ENCODE measurements at places on chromosomes 3 and 15.

- no peak for DNase-seq
Observed at GRCh38 chr3:14810801-14811661, 7.7 kb upstream of the FGD5 start.

DNA sequence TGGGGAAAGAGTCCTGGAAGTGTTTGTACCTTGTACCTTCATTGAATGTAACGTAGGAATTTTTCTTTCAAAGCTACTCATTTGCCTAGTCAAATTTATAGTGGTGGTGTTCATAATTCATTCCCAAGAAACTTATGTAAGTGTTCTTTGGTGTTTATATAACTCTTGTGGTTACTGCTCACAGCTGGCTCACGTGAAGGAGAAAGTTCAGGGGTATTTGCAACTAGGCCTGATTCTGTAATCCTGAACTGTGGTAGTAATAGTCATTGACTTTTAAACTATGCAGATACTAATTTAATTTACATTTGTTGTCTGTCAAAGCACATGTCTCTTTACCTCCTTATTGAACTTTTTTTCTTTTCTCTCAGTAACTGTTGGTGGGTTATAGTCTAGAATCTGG is 50.5 kb upstream of the TEX264 start:
- no peak for DNase-seq

GRCh38 chr15:89814112-89814742 is 425 bp downstream of the ANPEP start:
- no peak for DNase-seq

DNA sequence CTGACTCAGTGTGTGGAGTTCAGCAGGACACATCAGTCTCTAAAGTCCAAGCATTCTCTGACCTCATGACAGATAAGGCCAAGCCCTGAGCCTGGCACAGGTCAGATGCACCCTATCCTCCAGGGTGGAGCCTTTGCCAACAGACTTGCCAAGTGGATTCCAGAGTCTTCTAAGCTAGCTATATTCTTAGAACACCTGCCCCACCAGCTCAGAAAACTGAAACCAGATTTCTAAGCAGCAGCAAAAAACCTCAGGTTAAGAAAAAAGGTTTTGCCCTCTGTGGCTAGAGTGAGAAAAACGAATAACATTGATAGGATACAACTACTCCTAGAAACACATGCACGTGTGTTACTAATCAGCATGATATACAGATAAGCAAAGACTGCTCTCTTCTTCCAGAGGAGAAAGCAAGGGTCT is 11.6 kb downstream of the RMDN3 start:
- no peak for DNase-seq

DNA sequence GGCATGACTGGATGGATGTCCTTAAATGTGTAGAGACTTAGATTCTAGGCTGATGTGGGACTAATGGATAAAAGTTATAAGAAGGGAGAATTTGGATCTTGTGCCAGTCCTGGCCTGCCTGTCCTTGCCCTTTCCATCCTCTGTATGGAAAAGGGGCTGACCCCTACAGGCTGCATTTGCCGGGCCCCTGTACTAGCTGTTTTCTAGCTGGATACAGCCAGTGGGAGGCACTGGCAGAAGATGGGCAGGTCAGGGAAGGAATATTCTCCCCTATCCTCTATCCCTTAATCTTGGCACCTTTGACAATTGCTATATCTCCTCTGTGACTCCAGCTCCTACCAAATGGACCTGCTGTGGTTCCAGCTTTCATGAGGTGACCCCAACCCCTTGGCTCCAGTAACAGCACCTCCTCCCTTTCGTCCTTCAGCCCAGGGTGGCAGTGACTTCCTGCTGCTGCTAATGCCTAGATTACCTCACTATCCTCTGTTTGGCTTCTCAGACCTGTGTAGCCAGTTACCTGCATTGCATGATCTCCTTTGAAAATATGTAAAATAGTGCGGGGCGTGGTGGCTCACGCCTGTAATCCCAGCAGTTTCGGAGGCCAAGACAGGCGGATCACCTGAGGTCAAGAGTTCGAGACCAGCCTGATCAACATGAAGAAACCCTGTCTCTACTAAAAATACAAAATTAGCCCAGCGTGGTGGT is 6.2 kb upstream of the TNFAIP8L3 start:
- no peak for DNase-seq

GRCh38 chr15:92400980-92401787 is 7.5 kb downstream of the ST8SIA2 start:
- no peak for DNase-seq

DNA sequence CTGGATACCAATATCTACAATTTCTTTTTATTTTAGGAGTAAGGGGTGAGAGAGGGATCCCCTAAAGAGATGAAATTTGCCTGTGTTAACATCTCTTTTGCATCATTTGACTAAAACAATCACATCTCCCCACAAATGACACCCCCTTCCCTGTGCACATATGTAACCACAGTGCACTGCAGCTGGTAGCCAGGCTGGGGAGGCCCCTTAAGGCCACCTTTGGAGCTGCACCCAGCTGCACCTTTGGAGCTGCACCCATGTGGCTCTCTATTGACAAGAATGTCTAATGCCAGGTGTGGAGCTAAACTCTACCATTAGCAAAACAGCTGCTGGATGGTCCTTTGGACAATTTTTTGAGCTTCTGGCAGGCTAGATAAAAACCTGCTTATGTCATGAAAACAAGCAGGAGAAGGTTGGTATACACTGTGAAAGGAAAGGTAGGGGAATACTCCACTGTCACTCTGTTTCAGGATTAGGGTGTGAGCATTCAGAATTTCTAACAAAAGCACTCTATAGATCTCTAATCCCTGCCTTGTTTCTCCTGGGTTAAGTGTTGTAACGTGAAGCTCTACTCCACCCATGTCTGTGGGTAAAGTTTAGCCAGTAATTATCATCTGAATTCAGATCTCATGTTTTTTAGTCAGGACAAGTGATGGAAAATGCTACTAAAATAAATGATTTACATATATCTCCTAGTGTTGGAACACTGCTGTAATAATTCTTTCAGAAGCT is 52.1 kb downstream of the TFG start:
- DNase-seq: no peak

DNA sequence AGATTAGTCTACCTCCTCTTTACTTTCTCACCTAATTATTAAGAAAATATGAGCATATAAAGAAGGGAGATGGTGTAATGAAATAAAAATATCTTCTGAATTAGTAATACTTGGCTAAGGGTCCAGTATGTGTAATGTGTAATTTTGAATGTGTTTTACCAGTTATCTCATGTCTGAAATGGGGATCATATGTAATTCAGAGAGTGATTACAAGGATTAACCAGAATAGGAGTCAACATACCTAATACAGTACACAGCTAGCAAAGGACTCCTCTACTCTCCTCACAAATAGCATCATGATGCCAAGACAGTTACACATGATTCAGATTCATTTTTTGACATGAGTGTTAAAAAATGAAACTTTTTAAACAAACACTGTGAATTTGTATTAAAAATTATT is 570.4 kb downstream of the SI start:
- no peak for DNase-seq

GRCh38 chr3:147267434-147267833 is 138.9 kb downstream of the ZIC4 start:
- DNase-seq: no peak

DNA sequence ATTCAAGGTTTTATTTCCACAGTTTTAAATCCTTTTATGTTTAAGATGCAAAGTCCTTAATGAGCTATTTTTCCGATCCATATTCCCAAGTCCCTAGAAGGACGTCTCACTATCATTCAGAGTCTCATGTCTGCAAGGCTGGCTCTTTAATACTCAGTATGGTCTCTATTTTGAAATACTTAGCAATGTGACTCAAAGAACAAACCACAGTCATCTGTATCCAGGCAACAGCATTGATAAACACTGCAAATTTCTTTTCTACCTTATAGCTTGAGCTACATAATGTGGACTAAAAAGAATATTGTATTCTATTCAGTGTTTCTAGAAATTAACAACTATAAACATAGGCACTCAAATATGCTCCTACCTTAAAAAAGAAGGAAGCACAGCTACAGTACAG is 588.3 kb upstream of the NAALADL2 start:
- no peak for DNase-seq

DNA sequence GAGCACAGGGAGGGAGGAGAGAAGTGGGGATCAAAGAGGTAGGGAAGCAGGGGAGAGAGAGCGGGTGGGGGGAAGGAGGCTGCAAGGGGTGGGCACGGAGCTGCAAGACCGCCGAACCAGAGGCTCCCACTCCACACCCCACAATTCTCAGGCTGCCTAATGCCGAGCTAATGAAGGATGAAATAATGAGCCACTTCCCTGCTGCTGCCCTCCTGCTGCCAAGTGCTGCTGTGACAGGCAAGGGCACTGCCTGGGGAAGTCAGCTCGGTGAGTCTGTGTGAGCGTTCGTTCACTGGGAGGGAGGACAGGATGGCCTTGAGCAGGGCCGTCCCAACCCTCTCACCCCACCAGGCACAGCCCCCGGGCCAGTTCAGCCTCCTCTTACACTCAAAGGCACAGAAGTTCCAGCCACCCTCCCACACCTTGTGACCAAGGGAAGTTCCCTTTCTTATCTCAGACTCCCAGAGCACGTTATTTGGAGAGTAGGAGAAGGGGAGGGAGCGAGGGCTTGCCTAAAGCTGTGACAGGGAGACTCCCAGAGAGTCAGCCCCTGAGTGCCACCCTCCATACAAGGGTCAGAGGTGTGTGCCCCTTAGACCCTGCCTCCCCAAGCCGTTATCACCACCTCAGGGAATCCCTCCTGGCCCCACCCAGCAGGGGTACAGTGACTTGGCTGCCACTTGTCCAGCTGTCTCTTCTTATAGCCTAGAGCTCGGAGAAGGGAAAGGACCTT is 12.4 kb downstream of the GLYCTK start:
- no peak for DNase-seq

DNA sequence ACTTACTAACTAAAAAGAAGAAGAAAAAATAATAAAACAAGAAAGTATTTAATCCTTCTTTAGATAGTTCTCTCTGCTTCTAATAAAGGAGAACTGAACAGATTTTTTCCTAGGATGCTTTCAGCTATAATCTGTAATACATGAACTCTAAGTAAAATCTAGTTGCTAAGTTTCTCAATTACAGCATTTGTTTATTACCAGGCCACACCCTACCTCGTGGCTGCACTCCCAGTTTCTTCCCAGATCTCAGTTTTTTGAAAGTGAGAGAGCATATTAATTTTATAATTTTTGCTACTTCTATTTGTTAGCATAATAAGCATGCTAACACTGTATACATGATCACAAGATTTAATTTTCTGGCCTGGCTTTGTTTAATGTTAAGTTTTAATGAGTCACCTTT is 258.3 kb downstream of the IL5RA start:
- DNase-seq: no peak

DNA sequence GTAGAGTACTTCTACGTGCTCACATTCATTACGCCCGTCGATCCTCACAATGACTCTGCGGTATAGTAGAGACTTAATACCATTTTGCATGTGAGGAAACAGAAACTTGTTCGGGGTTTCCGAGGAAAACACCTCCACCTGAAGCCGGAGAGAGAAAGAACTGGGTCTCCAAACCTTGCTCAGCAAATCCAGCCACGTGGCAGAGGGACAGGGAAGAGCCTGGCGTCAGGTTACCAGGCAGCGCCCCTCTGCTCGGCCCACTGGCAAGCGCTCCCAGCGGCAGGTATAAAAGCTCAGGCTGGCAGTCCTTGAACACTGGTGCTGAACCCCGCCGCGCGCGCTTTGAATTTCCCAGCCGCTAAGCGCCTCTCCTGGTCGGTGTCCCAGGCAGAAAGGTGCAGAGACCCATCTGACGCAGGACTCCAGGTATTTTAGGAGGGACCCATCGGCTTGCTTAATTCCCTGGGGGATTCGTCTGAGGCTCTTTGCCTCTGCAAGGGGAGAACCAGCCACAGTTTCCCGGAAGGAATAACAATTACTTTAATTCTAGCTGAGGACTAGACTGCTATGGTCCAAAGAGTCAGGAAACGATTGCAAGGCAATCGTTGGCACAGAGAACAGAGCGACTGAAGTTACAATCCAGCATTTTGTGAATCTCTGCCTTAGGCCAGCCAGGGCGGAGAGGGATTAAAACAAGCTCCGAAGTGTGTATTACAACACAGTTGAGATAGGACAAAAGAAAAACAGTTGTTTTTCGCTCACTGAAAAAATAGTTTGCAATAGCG is at the start of gene C2CD4A:
TSS of gene C2CD4A (plus strand) at position 315 of the 785 bp plus-strand sequence. CDS start 637 bp downstream, outside the sequence.
- peak; percentile 55 for DNase-seq

- no peak for DNase-seq
Observed at GRCh38 chr3:65091565-65091964, 403.8 kb upstream of the ADAMTS9 start.

GRCh38 chr15:87224404-87224803 is 1032.1 kb downstream of the NTRK3 start:
- DNase-seq: no peak

GRCh38 chr15:68700455-68701123 is 120.1 kb downstream of the ANP32A start:
- no peak for DNase-seq

- DNase-seq: no peak
Observed at GRCh38 chr15:89138999-89139612, 50.9 kb downstream of the ABHD2 start.

GRCh38 chr3:36815375-36815774 is 51.0 kb upstream of the DCLK3 start:
- DNase-seq: no peak

GRCh38 chr3:38247366-38248035 is 18.1 kb upstream of the SLC22A13 start:
- no peak for DNase-seq

- DNase-seq: peak; percentile 48
Observed at GRCh38 chr3:183825456-183826161, at the start of gene MAP6D1. Gene MAP6D1, minus strand, starts transcription at chr3:183825577. Its CDS starts 30 bp downstream, at chr3:183825547.

GRCh38 chr3:13370609-13371008 is 49.5 kb downstream of the NUP210 start:
- DNase-seq: no peak

GRCh38 chr3:175150812-175151401 is 291.8 kb downstream of the NAALADL2 start:
- DNase-seq: no peak

- no peak for DNase-seq
Observed at GRCh38 chr3:89795506-89795905, 688.1 kb downstream of the EPHA3 start.

Measured in stimulated activated CD4-positive, alpha-beta T cell treated with anti-CD3 and anti-CD28 coated beads, Interleukin-4, amount 100 ng/mL, for 4 hours (primary cell).